ENCODE measurements at places on chromosomes 6 and 20.

DNA sequence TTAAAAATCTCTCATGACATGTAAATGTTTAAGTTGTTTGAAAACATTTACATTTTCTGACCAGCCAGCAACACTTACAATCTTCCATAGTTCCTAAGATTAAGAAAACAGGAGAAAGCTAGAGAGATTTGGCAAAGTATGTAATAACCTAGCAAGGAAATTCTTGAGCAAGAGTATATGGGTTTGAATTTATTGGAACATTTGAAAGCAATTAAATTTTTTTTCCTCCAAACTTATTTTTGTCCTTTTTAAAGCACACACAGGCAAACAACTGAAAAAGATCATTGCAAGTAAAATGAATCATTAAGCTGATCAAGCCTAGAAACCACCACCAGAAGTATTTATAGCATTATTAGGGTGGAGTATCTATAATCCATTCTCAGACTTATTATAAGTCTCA lies 20.1 kb upstream of the ZNF217 start:
- DNase-seq: no peak

DNA sequence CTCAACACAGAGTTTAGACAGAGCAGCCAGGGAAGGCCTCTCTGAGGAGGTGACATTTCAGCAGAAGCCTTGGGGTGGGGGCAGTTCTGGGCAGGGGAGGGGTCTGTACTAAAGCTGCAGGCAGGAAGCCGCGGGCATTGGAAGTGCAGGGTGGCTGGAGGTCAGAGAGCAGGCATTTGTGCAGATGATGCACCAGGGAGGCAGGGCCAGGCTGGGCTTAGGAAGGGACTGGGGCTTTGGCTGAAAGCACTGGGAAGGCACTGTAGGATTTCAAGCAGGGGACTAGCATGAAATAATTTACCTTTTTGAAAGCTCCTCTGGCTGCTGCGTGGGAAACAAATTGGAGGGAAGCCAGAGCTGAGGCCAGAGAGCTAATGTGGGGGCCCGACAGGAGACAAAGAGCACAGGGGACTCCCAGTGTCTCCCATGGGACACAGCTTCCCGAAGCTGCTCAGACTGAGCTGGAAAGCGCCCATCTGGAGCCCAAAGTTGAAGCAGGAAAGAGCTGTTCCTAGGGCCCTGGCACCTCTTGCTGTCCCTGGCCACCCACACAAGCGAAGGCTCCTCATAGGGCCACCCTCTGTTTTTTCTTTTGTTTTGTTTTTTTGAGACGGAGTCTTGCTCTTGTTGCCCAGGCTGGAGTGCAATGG lies 19.3 kb downstream of the ADA start:
- no peak for DNase-seq

DNA sequence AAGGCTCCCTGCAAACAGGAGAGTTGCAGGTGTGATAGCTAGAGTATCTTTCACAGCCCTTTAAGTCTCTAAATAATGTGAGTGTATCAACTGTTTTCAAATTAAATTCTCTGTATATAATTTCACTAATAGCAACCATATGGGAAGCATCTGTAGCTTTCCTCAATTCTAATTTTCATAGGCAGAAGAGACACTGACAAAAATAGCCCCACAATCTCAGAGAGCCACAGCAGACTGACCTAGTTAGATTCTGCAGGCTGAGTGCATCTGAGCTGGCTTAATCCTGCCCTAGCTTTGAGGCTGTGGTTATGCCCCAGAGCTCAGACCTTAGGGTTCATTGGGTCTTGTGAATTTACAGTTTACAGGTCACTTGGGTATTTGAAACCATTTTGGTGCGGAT lies 63.9 kb downstream of the MAP7 start:
- no peak for DNase-seq

DNA sequence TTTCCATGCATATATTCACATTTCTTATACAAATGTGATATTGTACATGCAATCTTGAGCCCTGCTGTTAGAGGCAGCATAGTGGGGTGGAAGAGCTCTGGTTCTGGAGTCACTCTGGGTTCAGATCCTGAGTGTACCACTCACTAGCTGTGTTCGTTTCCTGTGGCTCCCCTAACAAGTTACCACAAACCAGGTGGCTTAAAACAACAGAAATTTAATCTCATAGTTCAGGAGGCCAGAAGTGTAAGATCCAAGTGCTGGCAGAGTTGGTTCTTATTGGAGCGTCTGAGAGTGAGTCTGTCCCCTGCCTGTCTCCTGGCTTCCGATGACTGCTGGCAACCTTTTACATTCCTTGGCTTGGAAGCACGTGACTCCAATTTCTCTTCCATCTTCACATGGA lies 115.6 kb downstream of the MAP3K7 start:
- DNase-seq: no peak

- peak; percentile 15 for DNase-seq
Observed at GRCh38 chr6:149233056-149233715, 84.3 kb upstream of the TAB2 start.

- no peak for DNase-seq
Observed at GRCh38 chr6:142047934-142048592, 84.7 kb upstream of the GJE1 start.

- peak; percentile 91 for DNase-seq
Observed at GRCh38 chr20:31573555-31574321, 31.4 kb upstream of the ID1 start.

DNA sequence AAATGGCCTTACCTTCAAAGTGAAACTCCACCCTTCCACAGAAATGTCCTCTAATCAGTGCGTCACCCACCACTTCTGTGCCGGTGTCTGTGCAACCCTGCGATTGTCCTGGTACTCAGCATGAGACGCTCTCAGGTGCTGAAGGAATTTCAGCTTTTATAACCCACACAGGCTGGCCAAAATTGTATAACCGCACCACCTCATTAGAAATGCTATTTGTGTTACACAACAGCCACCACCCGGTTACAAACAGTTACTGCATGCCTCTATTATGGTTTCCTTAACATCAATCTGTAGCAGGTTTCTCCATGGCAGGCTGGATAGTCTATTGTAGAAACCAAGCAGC lies 51.5 kb downstream of the SLC23A2 start:
- DNase-seq: no peak

DNA sequence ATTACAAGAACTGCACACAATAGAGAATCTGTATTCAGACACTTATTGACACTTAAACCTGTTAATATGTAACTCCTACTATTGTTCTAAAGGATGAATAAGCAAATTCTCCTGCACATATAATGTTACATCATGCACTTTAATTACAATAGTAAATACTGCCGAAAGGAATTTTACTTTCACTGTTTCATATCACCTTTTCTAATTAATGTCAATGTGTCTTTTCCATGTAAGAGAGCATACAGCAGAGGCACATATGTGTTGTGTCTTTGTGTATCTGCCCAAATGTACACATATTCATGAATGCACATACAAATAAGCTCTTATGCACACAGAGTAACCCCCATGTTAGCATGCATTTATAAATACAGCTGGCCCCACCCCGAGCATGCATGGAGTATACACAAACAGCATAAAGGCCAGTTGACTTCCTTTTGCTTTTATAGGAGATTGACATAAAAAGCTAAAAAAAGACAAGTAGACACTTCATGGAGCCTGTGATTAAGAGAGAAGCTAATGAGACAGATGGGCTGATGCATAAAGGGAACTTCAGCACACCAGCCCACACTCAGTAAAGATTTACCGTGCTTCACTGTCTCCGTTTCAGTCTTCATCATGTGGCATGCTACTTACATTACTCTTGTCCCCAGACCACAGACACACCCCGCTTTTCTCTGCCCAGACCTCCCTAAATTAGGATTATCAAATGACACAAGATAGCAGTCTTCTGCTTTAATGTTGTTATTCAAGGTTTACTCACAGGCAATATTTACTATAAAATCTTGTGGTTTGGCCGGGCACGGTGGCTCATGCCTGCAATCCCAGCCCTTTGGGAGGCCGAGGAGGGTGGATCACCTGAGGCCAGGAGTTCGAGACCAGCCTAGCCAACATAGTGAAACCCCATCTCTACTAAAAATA lies 184.6 kb downstream of the ATXN1 start:
- no peak for DNase-seq

- no peak for DNase-seq
Observed at GRCh38 chr6:157162766-157163433, 160.4 kb downstream of the TMEM242 start.

DNA sequence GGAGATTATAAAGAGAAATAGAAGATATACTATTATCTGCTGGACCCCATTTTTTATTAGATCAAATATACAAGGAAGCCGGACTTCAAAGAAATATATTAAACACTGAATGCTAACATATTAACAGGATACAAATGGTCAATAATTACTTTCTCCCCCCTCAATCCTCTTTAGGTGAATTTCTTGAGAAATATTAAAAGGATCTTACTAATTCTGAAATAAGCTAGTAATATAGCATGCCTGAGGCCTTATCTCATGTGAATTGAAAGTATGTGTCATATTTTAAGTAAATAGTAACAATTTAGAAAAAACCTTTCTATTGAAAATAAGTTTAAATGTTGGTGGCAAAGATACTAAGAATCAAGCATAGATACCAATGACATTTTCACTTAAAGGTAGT lies 954.7 kb upstream of the MAN1A1 start:
- DNase-seq: no peak

Measured in NCI-H1105 treated with DMSO at 0.1 percent for 48 hours (cell line).